Activated naive CD8-positive, alpha-beta T cell treated with anti-CD3 and anti-CD28 coated beads, Interleukin-2, amount 10 ng/mL, durations not matched to agents 7 days and 5 days (primary cell): ENCODE measurements at places on chromosomes 7 and 10. TPM values are rescaled to one million over a fixed set of nuclear protein-coding genes. Genes with fewer than 3 reads are reported as not detected.
A peak's percentile ranks its signal among the peaks of the same experiment; 100 is the strongest.

Gene PPA1
- 110 TPM for total RNA-seq

Gene LAMB1
- total RNA-seq: not detected

Gene FAM241B
- 11.7 TPM for total RNA-seq

DNA sequence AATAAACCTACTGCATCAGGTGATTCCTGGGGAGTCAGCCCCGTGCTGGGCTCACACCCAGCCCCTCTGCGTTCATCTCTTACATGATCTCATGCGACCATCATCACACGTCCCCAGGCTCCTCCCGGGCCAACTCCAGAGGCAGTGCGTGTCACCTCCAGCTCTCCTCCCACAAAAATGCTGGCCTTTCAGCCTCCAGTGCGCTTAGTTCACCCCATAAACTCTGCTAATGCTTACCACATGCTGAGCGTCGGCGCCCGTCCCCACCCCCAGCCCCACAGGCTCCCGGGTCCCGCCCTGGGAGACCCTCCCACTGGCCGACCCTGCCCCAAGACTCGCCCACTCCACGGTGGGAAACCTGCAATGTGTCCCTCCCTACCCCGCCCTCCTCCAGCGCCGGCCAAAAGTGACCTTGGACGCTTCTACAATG lies 816 bp upstream of the SDK1 start:
- H3K4me3 ChIP-seq: peak overlapping the region; percentile 40
- H3K36me3 ChIP-seq: no peaks in the 10 kb centered on the region
- no peak overlapping the region for H3K27ac ChIP-seq
- no peak for DNase-seq
- peaks cover 5% of the 10 kb centered on the region for H3K4me1 ChIP-seq
- peaks cover 41% of the 10 kb centered on the region for H3K27me3 ChIP-seq

- peaks cover 27% of the 10 kb centered on the region for H3K27me3 ChIP-seq
- H3K4me3 ChIP-seq: no peak overlapping the region
- no peaks in the 10 kb centered on the region for H3K4me1 ChIP-seq
- no peak overlapping the region for H3K27ac ChIP-seq
- no peaks in the 10 kb centered on the region for H3K36me3 ChIP-seq
Observed at GRCh38 chr10:114223066-114223465, 16.0 kb upstream of the VWA2 start.

- DNase-seq: no peak
- no peak overlapping the region for H3K27ac ChIP-seq
- H3K4me3 ChIP-seq: no peak overlapping the region
- H3K36me3 ChIP-seq: no peaks in the 10 kb centered on the region
Observed at GRCh38 chr7:51680594-51681399, 364.2 kb upstream of the COBL start.

DNA sequence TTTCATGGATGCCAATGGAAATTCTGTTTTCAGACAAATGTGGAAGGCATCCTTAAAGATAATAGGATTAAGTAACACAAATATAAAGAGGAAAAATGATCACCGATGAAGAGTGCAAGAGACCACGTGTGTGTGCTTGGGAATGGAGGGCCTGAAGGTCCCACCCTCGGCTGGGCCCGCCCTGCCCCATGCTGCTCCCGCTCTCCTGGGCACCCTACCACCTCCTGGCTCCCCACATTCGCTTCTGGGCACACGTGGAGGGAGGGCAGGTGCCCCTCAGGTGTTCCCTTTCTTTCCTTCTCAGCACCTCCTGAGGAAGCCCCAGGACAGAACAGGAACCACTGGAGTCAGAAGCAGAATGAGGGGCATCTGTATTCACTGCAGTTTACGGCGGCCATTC lies 367.6 kb downstream of the DNAJB6 start:
- DNase-seq: no peak
- peaks cover 13% of the 10 kb centered on the region for H3K27me3 ChIP-seq
- no peak overlapping the region for H3K27ac ChIP-seq
- H3K4me1 ChIP-seq: no peaks in the 10 kb centered on the region
- H3K36me3 ChIP-seq: no peaks in the 10 kb centered on the region

DNA sequence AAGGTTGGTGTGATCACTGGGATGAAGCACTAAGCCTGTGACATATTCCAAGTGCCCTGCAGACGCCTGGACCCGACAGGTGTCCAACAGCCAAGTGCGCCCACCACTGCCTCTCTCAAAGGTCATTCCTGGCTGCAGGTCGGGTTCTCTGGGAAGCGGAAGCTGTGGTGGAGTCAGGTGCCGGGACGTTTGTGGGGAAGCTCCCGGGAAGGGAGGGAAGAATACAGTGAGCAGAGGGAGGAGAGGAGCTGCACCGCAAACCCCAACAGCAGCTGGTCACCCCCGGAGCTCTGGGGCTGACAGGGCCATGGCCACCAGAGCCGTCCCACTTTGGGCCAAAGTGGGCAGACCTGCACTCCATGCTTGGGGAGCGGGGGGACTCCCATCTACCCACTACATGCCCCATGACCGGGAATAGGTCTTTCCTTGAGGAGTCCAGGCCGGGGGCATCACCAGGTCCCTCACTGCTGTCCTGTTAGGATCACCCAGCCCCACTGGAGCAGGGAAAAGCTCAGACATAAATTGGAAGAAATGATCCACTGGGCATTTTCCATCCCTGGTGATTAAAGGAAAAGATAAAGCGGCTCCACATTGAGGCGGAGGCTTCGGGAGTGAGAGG lies 84.5 kb upstream of the PPP2R2D start:
- H3K27ac ChIP-seq: no peak overlapping the region
- H3K27me3 ChIP-seq: no peaks in the 10 kb centered on the region
- no peaks in the 10 kb centered on the region for H3K4me1 ChIP-seq
- H3K4me3 ChIP-seq: no peak overlapping the region
- no peaks in the 10 kb centered on the region for H3K36me3 ChIP-seq

DNA sequence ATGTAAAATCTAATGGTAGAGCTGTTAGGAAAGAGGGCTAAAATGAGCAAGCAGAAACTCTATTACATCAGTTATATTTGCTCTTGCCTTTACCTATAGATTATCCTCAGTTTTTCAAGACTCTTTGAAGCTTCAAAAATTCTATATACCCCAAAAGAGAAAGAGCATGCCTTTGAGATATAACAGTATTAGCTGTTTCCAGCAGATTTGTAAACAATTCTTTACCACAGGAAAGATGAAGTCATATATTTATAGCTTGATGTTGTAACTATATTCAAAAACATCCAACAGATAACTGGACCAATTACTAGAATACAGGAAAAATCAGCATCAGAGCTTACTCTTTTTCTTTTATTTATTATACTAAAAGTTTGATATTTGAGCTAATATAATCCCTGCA lies 416.2 kb upstream of the TPK1 start:
- H3K27ac ChIP-seq: no peak overlapping the region
- no peaks in the 10 kb centered on the region for H3K4me1 ChIP-seq
- DNase-seq: no peak
- no peaks in the 10 kb centered on the region for H3K27me3 ChIP-seq

- peaks cover 54% of the 10 kb centered on the region for H3K4me1 ChIP-seq
- no peak overlapping the region for H3K27ac ChIP-seq
- peaks cover 14% of the 10 kb centered on the region for H3K36me3 ChIP-seq
- no peaks in the 10 kb centered on the region for H3K27me3 ChIP-seq
- no peak overlapping the region for H3K4me3 ChIP-seq
Observed at GRCh38 chr7:111074748-111075146, 16.2 kb upstream of the LRRN3 start.

DNA sequence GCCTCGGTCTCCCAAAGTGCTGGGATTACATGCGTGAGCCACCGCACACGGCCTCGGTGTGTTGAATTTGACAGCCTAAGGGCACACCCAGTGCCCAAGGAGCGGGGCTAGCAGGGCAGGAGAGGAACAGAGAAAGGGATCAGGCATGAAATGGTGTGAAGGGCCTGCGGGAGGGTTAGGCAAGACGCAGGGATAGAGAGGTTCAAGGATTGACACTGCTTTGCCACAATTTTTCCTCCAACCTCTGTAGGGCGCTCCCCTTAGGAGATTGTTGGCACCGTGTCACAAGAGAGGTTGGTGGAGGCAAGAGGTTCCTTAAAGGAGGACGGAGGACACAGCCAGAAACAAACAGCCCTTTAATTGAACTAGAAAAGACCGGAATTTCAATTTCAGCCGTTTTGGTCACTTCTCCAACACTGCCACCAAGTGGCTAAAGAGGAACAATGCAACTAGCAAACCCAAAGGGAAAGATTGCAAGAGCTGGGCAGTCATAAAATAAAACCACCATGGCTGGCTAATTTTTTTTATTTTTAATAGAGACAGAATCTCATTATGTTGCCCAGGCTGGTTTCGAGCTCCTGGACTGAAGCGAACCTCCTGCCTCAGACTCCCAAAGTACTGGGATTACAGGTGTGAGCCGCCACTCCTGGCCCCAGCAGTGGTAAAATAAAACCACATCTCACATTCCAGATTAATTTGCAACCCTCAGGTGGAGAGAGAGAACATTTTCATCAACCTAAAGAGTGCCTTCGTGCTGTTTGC lies 6.9 kb upstream of the CREB3L2 start:
- H3K27ac ChIP-seq: no peak overlapping the region
- no peaks in the 10 kb centered on the region for H3K27me3 ChIP-seq
- peak overlapping the region; percentile 46 for H3K4me3 ChIP-seq
- H3K4me1 ChIP-seq: peaks cover 6% of the 10 kb centered on the region
- DNase-seq: no peak

DNA sequence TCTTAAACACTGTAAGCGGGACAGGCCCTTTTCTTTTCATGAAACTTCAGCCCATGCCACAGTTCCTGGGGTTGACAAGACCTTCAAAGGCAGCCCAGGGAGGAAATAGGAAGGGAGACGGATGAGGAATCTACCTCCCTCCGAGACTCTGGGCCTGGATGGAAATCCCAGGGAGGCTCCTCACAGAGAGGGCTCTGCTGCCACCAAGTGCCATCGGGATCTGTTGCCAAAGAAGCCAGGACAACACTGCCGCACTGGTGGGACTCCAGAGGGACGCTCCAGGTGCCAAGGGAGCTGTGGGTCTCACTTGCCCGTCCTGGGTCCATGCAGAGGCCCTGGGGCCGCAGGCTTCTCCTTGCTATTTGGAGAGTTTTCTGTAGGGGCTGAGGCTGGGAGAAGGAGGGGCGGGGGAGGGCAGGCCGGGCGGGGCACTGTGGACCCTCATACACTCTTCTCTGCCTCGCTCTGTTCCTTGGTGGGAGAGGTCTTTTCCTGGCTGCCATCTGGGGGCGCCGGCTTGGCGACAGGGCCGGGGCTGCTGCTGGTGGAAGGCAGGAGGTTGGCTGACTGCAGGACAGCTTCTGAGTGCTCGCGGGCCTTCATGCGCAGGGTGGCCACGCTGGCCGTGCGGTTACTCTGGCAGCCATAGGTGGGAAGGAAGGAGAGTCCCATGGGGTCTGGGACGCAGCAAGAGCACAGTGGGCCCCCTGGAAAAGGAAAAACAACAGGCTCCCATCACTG lies 30.0 kb downstream of the DRGX start:
- H3K27ac ChIP-seq: no peak overlapping the region
- no peaks in the 10 kb centered on the region for H3K4me1 ChIP-seq
- H3K27me3 ChIP-seq: peaks cover 10% of the 10 kb centered on the region
- no peak for DNase-seq
- no peaks in the 10 kb centered on the region for H3K36me3 ChIP-seq

- peaks cover 2% of the 10 kb centered on the region for H3K36me3 ChIP-seq
- H3K4me3 ChIP-seq: no peak overlapping the region
- H3K27me3 ChIP-seq: no peaks in the 10 kb centered on the region
- no peaks in the 10 kb centered on the region for H3K4me1 ChIP-seq
- H3K27ac ChIP-seq: no peak overlapping the region
Observed at GRCh38 chr10:98404571-98405359, 10.2 kb downstream of the PYROXD2 start.

DNA sequence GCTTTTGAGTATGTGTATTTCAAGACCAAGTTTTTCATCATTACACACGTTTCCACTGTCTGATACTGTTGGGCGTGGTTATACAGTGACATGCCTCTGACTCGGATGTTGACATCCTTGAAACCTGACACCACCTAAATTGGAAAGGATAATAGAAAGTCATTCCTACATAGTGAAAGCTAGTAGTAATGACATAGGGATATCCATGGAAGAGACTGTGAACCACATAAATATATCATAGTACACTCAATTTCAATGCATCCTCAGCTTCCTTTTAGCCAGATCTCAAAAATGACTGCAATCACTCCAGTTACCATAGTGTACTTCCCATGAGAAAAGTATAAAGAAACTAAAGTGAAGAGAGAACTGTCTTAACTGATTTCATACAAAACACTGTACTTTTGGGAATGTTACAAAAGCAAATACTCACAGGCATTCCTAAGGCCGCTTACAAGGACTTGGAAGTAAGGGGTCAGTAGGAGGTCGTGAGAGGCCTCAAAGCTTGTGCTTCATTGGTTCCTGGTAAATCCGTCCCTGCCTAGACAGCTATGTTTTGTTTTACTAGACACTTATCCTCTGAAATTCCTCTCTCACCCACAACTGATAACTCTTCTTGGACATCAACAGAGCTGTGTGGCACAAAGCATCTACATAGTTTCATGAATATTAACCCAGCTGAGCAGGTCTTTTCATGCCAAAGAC lies 71.8 kb upstream of the VWDE start:
- H3K36me3 ChIP-seq: no peaks in the 10 kb centered on the region
- no peak overlapping the region for H3K4me3 ChIP-seq
- H3K27me3 ChIP-seq: peaks cover 5% of the 10 kb centered on the region
- H3K4me1 ChIP-seq: no peaks in the 10 kb centered on the region
- no peak for DNase-seq

DNA sequence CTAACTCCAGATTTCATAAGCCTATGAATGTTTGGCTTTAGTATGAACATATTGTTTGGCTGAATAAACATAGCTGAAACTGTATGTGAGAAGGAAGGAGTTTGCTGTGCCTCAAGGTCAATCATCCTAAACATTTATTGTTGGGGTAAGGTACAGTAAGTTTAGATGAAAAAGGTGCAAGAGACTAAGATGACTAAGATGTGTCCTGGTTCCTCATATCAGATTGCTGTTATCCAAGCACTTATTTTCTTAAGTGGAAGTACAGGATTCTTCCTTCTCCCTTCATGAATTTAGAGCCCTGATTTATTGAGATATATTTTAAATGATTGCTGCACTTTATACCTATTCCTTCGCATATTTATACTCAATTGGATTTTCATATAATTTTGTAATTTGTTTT lies 12.2 kb downstream of the MDFIC start:
- H3K27ac ChIP-seq: no peak overlapping the region
- no peak overlapping the region for H3K4me3 ChIP-seq
- H3K36me3 ChIP-seq: peaks cover 30% of the 10 kb centered on the region
- no peaks in the 10 kb centered on the region for H3K27me3 ChIP-seq
- no peak for DNase-seq
